ENCODE measurements at places on chromosomes 7 and 10. TPM values are rescaled to one million over a fixed set of nuclear protein-coding genes. Genes with fewer than 3 reads are reported as not detected.

The MDH2 gene
- total RNA-seq: 131 TPM

The ADAM12 gene
- 0.46 TPM for total RNA-seq

The VWA2 gene
- total RNA-seq: 8.3 TPM

The PGAM2 gene
- 0.91 TPM for total RNA-seq

The LRRC18 gene
- 0.43 TPM for total RNA-seq

The CPA2 gene
- not detected for total RNA-seq

The AKR1D1 gene
- total RNA-seq: not detected

The NPVF gene
- total RNA-seq: not detected

The AGR3 gene
- total RNA-seq: 10.5 TPM

The RBP4 gene
- total RNA-seq: 16.2 TPM

The NAT16 gene
- not detected for total RNA-seq

The CYP2C19 gene
- 0.20 TPM for total RNA-seq

The ANKRD1 gene
- total RNA-seq: 223 TPM

The SOSTDC1 gene
- 15.9 TPM for total RNA-seq

The TACR2 gene
- 0.94 TPM for total RNA-seq

The WDR86 gene
- total RNA-seq: 1.1 TPM

The SPDYE5 gene
- total RNA-seq: not detected

The LRRD1 gene
- 0.20 TPM for total RNA-seq

The ABCC2 gene
- total RNA-seq: 1.2 TPM

The FBXL13 gene
- total RNA-seq: 11.6 TPM

The ACTR3C gene
- total RNA-seq: 21.5 TPM

The VIM gene
- total RNA-seq: 1,747 TPM

The SLC18A2 gene
- total RNA-seq: 0.44 TPM

The XRCC2 gene
- 1.0 TPM for total RNA-seq

The APBB1IP gene
- 45.1 TPM for total RNA-seq

The HGF gene
- 8.4 TPM for total RNA-seq

The CALD1 gene
- 153 TPM for total RNA-seq

The CPA4 gene
- not detected for total RNA-seq

The FAM25G gene
- not detected for total RNA-seq

The ADCY1 gene
- 1.4 TPM for total RNA-seq

The STEAP1B gene
- total RNA-seq: 2.1 TPM

The TAS2R4 gene
- 0.33 TPM for total RNA-seq

The ACTL6B gene
- total RNA-seq: not detected

The EVX1 gene
- total RNA-seq: not detected

The SPAM1 gene
- total RNA-seq: not detected

The DNAJC12 gene
- total RNA-seq: 1.8 TPM

The OR6V1 gene
- total RNA-seq: not detected

The ARHGEF5 gene
- 54.2 TPM for total RNA-seq

The THAP5 gene
- total RNA-seq: 20.2 TPM

The KCND2 gene
- 0.15 TPM for total RNA-seq

The KIF5B gene
- 170 TPM for total RNA-seq

The MET gene
- 80.5 TPM for total RNA-seq

The DRGX gene
- 0.09 TPM for total RNA-seq

The FEZF1 gene
- not detected for total RNA-seq

The MALSU1 gene
- total RNA-seq: 35.6 TPM

All from upper lobe of left lung (tissue), 6 donors.